Inflammatory macrophage (primary cell): ENCODE measurements at places on chromosomes 2 and 18.
A peak's percentile ranks its signal among the peaks of the same experiment; 100 is the strongest.

GRCh38 chr18:36594621-36595020 is 234.2 kb downstream of the TPGS2 start:
- DNase-seq: no peak

DNA sequence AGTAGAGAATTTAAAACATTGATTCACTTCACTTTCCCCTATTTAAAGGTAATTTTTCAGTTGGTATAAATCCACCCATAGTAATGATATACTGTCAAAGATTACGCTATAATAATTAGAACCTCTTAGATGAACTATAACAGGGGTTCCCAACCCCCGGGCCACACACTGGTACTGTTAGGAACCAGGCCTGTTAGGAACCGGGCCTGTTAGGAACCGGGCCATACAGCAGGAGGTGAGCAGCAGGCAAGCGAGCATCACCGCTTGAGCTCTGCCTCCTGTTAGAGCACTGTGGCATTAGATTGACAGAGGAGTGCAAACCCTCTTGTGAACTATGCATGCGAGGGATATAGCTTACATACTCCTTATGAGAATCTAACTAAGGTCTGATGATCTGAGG is 34.0 kb upstream of the CD302 start:
- DNase-seq: no peak

- no peak for DNase-seq
Observed at GRCh38 chr2:66596256-66596655, 161.3 kb downstream of the MEIS1 start.

GRCh38 chr18:36264283-36264682 is 33.2 kb upstream of the FHOD3 start:
- DNase-seq: no peak

GRCh38 chr18:58784601-58785137 is 80.0 kb upstream of the ZNF532 start:
- DNase-seq: no peak

DNA sequence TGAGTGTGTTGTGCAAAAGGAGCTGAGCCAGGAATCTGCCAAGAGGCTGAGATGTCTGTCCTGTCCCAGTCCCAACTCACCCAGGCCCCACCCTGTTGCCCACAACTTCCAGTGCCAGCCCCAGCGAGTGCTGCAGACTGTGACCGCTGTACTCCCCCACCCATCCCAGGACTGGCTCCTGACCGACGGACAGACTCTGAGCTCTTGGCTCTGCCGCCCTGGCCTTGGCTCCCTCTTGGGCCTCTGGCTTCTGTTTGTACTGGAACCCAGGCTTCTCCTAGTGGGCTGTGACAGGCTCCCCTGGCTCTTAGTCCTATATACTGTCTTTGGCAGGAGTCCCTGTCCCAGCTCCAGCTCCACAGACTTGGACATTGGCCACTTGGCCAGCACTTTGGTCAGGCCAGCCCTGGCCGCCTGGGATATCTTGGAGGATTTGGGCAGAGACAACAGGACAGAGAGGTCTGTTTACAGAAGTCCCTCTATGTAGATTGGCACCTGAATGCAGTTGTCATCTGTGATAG is 41.1 kb downstream of the ACOXL start:
- no peak for DNase-seq

DNA sequence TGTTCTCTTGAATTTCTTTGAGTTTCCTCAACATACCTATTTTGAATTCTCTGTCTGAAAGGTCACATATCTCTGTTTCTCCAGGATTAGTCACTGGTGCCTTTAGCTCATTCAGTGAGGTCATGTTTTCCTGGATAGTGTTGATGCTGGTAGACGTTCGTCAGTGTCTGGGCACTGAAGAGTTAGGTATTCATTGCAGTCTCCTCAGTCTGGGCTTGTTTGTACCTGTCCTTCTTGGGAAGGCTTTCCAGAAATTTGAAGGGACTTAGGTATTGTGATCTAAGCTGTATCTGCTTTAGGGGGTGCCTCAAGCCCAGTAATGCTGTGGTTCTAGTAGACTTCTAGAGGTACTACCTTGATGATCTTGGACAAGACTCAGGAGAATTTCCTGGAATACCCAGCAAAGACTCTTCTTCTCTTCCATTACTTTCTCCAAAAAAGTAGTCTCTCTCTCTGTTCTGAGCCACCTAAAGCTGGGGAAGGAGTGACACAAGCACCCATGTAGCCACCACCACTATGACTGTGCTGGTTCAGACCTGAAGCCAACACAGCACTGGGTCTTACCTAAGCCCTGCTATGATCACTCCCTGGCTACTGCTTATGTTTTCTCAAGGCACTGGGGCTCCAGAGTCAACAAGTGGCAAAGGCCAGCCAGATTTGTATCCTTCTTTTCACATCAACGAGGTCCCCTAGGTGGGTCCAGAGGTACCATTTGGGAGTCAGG is 852.0 kb downstream of the BCL11A start:
- no peak for DNase-seq

DNA sequence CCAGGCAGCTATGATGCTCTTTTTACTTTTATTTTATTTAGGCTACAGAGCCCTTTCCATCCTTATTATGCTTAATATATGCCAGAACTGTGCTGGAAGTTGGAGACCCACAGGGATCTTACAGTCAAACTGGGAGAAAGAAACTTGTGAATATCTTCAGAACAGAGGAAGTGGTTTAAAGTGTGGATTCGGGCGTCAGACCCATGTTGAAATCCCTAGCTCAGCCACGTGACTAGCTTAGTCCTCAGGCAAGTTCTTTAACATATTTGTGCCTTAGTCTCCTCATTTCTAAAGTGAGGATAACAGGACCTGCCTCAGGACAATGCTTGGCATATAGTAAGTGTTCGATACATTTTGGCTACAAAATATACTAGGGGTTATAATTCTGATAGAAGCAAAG is 59.1 kb downstream of the MAP3K20 start:
- peak; percentile 57 for DNase-seq

GRCh38 chr18:76756531-76757253 is 65.7 kb upstream of the ZNF236 start:
- DNase-seq: no peak

DNA sequence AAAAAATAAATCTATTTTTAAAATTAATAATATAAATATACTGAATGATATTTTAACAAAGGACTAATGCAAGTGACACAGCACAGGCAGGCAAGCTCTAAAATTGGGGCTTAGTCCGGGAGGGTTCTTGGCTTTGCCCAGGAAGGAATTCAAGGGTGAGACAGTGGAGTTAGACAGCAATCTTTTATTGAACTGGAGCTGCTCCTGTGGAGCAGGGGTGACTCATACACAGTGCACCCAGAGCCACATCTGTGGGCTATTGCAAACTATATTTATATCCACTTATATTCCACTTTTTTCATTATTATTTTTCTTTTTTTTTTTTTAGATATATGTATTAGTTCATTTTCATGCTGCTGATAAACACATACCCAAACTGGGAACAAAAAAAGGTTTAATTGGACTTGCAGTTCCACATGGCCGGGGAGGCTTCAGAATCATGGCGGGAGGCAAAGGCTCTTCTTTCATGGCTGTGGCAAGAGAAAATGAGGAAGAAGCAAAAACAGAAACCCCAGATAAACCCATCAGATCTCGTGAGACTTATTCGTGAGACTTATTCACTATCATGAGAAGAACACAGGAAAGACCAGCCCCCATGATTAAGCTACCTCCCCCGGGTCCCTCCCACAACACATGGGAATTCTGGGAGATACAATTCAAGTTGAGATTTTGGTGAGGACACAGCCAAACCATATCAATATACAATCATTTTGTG is 437.1 kb downstream of the BCL11A start:
- no peak for DNase-seq

GRCh38 chr2:207091928-207092327 is 73.8 kb downstream of the KLF7 start:
- no peak for DNase-seq

- no peak for DNase-seq
Observed at GRCh38 chr2:16746833-16747232, 81.2 kb upstream of the CYRIA start.

- no peak for DNase-seq
Observed at GRCh38 chr2:190677255-190677654, 28.4 kb downstream of the NAB1 start.
